Erythroblast (primary cell): ENCODE measurements at places on chromosomes 4 and X.

- DNase-seq, result no peak
Measured at GRCh38 chr4:72323227-72323626, 245.8 kb downstream of the ADAMTS3 start.

- no peak for DNase-seq
Measured at GRCh38 chr4:173398220-173398619, 696 bp downstream of the SCRG1 start.

- DNase-seq, result no peak
Measured at GRCh38 chr4:24203926-24204325, 314.1 kb upstream of the PPARGC1A start.

- peak; percentile 14 for DNase-seq
Measured at GRCh38 chrX:17922303-17922702, 61.2 kb upstream of the RAI2 start.

- no peak for DNase-seq
Measured at GRCh38 chrX:131588995-131589394, 45.1 kb downstream of the OR13H1 start.

DNA sequence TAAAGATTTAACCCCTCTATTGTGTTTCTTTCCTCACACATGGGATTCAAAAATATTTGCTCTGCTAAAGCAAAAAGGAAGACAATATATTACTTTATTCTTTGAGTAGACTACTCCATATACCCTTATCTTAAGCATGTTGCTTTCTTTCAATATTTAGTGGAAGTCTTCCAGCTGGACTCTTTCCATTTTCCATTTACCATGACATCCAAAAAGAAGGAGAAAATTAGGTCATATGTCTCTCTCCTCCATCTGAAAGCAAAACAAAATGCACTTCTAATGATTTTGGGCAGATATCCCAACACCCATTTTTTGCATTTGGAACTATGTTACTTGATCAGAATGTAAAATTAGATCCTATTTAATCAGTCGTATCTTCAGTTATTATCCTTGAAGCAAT is 1336.5 kb downstream of the PCDH19 start:
- DNase-seq, result no peak

DNA sequence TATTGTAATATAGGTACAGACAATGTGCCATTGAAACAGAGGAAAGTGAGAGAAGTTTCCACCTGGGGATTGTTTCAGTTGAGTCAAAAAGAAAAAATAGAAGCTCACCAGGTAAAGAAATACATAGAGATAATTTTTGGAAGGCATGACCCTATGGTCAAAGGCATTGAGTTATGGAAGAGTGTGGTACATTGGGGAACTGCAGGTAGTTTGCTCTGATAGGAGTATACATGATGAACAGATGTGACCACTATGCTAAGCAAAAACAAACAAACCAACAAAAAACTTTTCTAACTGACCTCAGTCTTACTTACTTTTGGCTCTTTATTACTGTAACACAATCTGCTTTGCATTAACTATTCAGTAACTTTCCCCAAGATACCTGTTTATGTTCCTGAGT is 85.9 kb downstream of the UGT8 start:
- DNase-seq, result no peak

GRCh38 chr4:102268355-102268754 is 76.9 kb downstream of the SLC39A8 start:
- peak; percentile 68 for DNase-seq

DNA sequence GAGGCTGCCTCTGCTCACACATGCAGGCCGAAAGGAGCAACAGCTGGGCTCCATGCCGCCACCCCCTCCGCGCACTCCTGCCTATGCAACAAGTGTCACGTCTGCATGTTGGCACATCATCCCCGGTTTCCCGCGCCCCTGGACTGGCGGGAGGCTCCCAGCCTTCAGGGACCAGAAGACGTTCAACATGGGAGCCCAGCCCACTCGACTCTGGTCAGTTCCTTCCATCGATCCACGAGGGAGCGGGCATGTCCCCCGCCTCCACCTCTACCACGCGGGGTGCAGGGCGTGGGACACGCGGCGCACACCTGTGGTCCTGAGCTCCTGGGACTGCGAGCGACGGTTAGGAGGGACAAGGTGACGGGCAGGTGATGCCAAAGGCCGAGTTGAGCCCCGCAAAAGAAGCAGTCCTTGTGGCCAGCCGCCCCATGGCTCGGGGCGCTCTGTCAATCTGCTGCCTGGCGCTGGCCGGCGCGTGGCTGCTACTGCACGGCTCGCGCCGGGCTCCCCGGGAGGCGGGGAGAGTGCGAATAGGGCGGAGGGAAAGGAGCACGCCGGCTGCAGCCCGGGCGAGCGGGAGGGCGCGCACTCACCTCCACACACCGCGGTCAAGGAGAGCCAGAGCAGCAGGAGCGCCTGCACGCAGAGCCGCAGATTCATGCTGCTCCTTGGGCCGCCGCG is 645 bp downstream of the APLN start:
- peak; percentile 34 for DNase-seq
